PC-9 (cell line): ENCODE measurements at places on chromosomes 6 and 20.

GRCh38 chr6:163324688-163325389, 89.7 kb upstream of the QKI start:
- peak; percentile 77 for DNase-seq

- DNase-seq, result peak; percentile 73
Measured at GRCh38 chr6:25016014-25016720, 80.4 kb upstream of the RIPOR2 start.

DNA sequence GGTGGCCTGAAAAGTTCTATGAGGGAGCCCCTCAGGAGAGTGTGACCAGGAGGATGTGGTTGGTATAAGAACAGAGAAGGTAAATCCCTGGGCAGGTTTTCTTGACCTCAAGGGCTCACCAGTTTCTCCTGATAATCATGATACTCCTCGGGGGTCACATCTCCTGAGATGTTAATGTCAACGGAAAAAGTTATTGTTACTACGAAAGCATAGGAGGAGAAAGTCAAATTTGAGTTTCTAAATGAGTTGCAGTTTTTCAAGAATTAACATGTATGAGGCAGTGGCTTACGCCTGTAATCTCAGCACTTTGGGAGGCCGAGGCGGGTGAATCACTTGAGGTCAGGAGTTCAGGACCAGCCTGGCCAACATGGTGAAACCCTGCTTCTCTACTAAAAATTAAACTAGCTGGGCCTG, 23.4 kb downstream of the MGME1 start:
- no peak for DNase-seq

DNA sequence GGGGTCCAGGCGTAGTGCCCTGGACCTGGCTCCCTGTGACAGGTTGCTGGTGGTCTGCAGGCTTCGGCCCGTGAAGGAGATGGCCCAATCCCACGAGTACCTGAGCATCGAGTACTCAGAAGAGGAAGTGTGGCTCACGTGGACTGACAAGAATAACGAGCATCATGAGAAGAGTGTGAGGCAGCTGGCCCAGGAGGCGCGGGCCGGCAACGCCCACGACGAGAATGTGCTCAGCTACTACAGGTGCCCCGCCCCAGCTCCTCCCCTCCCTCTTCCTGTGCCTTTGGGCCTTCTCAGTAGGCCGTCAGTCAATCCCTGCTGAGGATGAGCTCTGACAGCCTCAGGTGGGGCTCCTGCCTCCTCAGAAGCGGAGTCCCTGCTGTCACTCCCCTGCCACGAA, 42.6 kb downstream of the UQCC2 start:
- peak; percentile 74 for DNase-seq

DNA sequence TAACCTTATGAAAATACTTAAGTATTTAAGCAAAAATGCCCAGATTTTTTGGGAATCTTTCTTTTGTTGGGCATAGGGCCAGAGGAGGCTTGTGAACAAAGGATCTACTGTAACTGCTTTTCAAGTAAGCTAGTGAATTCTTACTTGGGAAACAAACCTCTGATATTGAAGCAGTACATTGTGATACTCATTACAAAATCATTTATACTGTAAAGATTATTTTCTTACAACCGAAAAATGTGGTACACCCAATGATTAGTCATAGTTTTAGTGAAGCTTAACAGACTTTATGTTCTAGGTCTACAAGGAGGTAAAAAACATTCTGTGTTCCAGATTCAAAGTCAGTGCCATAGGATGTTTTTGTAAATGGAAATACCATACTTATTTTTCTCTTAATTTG, 272.9 kb upstream of the KCNQ5 start:
- no peak for DNase-seq

GRCh38 chr6:43939281-43940070, 169.5 kb downstream of the VEGFA start:
- no peak for DNase-seq

- no peak for DNase-seq
Measured at GRCh38 chr6:44036699-44037101, 90.6 kb downstream of the MRPL14 start.

DNA sequence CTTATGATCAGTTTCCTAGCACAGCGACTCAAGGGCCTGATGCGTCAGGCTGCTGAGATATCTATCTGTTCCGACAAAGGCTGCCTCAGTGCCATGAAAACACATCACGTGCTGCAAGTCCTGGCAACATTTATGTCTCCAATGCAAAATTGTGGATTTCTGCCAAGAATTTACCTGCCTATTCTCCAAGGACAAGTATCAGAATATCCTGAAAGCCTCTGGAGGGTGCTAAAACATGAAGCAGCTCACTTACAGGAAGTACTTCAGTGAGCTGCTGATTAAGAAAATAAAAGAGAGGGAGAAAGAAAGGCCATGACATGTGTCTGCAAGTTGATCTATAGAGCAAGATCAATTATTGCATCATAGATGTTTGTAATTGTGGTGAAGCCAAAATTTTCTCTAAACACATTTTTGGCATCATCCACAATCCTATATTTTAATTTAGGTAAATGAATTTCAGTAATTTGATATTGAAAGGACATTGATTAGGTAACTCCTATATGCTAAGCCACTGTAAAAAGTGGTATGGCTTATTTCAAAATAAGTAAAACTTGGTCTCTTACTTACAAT, 25.8 kb upstream of the TPBG start:
- DNase-seq, result no peak
